ENCODE measurements at places on chromosomes 1 and 21. TPM values are rescaled to one million over a fixed set of nuclear protein-coding genes. Genes with fewer than 3 reads are reported as not detected.

Gene VWA1
- 9.0 TPM for total RNA-seq

Gene ALX3
- not detected for total RNA-seq

Gene RAD54L
- 5.6 TPM for total RNA-seq

Gene GNG12
- total RNA-seq = 234 TPM

Gene ISG15
- total RNA-seq = 48.8 TPM
